ENCODE measurements at places on chromosomes 6 and 20.

DNA sequence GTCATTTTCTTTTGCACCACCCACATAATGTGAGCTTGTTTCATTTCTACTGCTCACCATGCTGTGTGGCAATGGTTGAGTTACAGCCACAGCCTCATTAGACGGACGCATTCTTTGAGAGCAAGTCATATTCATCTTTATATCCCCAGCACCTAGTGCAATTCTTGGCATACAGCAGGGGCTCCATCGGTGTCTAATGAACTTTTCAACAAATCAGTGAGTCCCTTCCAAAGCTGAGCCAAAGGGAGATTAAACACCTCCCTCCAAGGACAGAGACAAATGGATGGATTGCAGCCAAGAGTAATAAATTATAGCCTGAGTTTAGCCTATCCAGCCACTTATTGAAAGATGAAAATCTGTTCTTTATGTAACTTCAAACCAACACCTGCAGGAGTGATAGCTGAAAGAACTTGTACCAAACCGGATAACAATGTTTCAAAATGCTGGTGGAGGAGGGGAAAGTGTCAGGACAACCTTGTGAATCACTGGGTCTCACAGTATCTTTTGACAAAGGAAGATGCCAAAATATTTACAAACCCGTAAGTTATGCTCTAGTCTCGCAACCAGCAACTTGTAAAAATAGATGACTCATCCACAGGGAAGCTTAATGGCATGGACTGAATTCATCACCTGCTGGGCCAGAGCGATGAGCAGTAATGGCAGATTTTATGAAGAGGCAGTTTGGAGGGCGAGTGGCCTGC lies 139.0 kb downstream of the PXDC1 start:
- no peak for DNase-seq

GRCh38 chr6:147508042-147508865 lies at the start of gene SAMD5:
TSS of gene SAMD5 (plus strand) at chr6:147508690. CDS start at chr6:147508929, 239 bp downstream.
- DNase-seq: no peak

GRCh38 chr6:23280437-23280836 lies 711.1 kb downstream of the HDGFL1 start:
- no peak for DNase-seq

GRCh38 chr6:71080826-71081225 lies 124.0 kb upstream of the B3GAT2 start:
- DNase-seq: no peak

DNA sequence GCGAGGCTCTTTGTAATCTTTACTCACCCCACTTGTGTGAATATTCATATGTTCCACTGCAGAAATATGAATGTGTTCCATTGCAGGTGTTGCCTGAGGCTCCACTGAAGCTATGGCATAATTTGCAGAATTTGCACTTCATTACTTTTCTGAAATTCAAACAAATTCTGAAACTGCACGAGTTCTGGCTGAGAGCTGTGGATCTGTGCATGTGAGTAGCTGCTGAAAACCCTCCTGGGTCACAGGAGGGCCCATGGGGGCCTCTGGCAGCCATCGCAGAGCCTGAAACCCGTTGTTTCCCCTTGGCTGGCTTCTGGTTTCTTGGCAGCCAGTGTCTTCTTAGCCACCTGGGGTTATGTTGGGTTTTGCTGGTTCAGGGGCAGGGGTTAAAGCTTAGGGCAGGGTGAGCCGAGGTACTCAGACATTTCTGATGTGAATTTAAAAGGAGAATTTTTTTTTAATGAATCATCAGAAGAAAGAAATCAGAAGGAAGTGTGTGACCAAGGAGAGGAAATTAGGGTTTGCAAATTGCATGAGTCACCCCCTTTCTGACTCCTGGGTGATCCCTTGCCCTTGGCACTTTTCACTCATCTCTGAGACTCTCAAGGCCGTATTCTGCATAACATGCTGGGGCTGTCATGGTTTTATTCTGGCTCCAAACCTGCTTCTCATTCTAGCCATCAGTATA lies 40.6 kb downstream of the TOX2 start:
- no peak for DNase-seq

DNA sequence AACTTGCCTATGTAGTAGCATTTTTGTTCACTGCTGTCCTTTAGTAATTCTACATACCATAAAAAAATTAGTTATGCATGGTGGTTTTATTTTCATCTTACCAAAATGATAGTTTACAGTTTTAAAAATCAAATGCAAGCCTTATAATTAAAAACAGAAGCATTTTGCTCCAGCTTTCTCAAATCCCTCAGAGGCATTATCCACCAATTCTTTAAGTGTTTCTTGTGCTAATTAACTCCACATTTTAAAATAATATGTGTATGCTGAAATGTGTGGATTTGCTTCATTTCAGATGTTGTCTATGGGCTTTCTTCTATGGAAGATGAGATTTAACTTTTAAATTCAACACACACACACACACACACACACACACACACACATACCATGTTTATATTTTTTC lies 49.3 kb downstream of the PCSK2 start:
- no peak for DNase-seq

DNA sequence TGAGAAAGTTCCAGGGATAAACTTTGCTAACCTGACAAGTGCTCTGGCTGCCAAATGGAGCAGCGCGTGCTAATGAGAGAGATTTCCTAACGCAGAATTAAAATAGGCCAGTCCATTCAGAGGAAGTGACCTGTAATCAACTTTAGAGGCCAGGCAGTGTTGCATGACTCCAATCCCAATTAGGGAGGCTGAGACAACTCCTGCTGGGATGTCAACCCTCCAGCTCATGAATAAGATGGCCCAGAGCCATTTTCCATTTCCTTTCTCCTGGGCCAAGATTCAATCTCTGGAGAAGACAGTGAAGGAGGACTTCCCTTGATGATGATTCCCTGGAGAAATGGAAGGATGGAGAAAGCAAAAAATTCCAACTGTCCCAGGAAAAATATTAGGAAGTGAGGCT lies 241.5 kb upstream of the RNF24 start:
- DNase-seq: no peak

GRCh38 chr20:16553101-16553500 lies 20.1 kb downstream of the KIF16B start:
- no peak for DNase-seq

DNA sequence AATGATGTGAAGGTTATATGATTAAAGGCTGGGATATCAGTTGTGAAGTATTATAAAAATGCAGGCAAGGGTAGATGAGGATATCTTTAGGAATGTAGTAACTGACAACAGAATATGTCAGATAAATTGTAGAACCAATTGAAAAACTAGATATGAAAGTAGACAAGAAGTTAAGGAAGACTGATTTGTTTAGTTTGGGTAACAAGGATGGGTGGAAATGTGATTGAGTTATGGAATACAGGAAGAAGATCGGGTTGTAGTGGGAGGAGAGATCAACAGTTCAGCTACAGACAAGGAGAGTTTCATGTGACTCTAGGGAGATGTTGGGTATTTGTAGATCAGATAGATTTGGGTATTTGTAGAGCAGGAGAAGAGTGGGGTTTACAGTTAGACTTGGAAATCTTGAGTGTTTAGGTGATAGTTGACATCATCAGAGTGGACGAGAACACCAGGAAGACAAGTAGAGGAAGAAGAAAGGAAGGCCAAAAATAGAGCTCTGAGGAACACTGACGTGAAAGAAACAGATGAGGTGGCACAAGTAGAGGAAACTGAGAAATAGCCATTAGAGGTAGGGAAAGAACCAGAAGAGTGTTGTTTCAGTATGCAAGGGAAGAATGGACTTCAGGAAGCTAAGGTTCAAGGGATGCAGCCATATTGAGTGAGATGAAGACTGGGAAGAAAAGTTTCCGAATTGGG lies 12.1 kb upstream of the TSPYL1 start:
- DNase-seq: no peak

DNA sequence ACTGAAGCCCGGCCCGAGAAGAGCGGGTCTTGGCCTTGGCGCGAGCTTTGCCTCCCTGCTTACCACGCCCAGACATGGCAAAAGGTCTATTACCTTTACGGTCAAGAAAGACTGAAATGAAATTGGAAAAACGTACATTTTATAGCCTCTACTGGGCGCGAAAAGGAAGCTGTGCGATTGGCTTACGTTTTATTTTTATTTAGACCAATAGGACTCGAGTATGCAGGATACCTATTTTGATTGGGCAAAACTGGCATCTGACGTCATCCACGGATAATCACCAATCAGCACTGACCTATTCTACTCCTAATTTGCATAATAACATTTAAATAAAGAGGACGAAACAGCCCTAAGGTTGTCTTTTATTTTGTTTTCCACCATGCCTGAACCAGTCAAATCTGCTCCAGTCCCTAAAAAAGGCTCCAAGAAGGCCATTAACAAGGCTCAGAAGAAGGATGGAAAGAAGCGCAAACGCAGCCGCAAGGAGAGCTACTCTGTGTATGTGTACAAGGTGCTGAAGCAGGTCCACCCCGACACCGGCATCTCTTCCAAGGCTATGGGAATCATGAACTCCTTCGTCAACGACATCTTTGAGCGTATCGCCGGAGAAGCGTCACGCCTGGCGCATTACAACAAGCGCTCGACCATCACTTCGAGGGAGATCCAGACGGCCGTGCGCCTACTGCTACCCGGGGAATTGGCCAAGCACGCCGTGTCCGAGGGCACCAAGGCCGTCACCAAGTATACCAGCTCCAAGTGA lies 97.4 kb downstream of the OR2B2 start:
- no peak for DNase-seq

- no peak for DNase-seq
Measured at GRCh38 chr20:23588434-23589403, 17.0 kb downstream of the CST9 start.

- DNase-seq: no peak
Measured at GRCh38 chr6:121730616-121731015, 295.2 kb downstream of the GJA1 start.
